ENCODE measurements at places on chromosomes 12 and 14.

- H3K27ac ChIP-seq: peak overlapping the region; percentile 97
- DNase-seq: no peak
- H3K4me3 ChIP-seq: peak overlapping the region; percentile 99
- H3K4me1 ChIP-seq: peaks cover 45% of the 10 kb centered on the region
Measured at GRCh38 chr12:49567302-49567610, 686 bp downstream of the MCRS1 start.

DNA sequence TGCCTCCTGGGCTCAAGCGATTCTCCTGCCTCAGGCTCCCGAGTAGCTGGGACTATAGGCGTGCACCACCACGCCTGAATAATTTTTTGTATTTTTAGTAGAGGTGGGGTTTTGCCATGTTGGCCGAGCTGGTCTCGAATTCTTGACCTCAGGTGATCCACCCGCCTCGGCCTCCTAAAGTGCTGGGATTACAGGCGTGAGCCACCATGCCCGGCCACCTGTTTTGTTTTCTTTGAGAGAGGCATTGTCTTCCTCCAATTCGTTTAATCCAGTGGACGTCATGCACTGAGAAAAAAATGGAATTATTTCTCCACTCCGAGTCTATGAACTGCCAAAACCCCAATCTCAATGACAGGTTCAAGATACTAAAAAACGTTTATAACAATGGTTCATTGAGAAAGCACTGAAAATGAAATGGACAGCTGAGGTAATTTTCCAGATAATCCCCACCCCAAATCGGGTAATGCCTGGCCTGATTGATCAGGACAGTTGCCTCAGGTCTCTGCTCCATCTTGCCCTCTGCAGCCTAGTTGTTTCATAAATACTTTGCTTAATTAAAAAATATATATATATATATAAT lies 132.7 kb upstream of the PARP11 start:
- DNase-seq: no peak
- no peaks in the 10 kb centered on the region for H3K36me3 ChIP-seq
- H3K27me3 ChIP-seq: peaks cover 16% of the 10 kb centered on the region
- no peak overlapping the region for H3K4me3 ChIP-seq
- no peak overlapping the region for H3K27ac ChIP-seq

GRCh38 chr12:9810671-9811070 lies 16.6 kb upstream of the KLRF1 start:
- no peaks in the 10 kb centered on the region for H3K36me3 ChIP-seq
- no peak overlapping the region for H3K4me3 ChIP-seq
- peaks cover 14% of the 10 kb centered on the region for H3K4me1 ChIP-seq
- DNase-seq: no peak
- H3K27me3 ChIP-seq: peaks cover 26% of the 10 kb centered on the region

DNA sequence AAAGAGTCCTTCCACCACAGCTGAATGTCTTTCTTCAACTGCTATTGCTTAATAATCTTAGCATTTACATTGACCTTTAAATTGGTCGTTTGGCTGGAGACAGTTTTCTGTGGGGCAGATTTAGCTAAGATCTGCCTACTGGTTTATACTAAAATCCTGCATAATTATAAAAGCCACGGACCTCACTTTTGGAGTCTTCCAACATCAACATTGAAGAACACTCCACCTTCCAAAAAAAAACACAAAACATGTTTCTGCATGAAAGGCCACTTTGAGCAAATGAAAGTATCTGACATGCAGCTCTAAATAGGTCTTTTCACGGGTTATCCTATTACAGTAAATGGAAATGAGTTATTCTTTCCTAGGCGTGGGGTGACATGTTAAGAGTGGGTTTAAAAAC lies 57.0 kb upstream of the KRR1 start:
- H3K27ac ChIP-seq: no peak overlapping the region
- H3K4me3 ChIP-seq: no peak overlapping the region
- peaks cover 17% of the 10 kb centered on the region for H3K27me3 ChIP-seq
- no peak for DNase-seq
- no peaks in the 10 kb centered on the region for H3K4me1 ChIP-seq

DNA sequence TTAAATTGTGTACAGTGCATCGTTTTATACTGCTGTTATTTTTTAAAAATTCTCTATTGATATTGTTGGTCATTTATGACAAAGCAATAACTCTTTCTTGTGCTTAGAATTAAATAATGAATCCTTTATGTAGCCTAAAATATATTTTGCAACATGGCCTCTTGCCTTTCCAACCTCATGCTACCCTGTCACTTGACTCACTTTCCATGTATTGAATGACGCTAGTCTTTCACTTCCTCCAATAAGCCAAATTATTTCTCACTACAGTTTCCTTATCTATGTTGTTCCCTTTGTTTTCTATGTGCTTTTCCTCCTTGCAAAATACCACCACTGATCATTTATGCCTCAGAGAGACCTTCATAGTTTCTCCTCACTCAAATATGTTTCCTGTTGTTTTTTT lies 16.3 kb upstream of the EPYC start:
- H3K27ac ChIP-seq: no peak overlapping the region
- H3K36me3 ChIP-seq: no peaks in the 10 kb centered on the region
- no peak overlapping the region for H3K4me3 ChIP-seq

DNA sequence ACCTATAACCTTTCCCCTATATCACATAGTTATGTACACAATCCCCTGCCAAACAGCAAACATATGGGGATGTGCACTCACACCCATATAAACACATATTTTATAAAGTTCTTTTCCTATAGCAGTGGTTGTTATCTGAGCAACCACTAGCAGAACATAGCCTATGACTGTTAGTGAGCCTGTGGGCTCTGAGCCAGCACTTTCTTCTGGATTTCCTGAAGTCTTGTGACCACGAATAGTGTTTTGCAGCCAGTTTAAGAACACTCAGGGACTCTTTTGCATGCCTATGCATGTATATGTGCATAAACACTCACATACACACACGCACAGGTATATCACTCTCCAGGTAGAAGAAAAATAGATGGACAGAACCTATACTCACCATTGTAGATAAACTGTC lies 17.1 kb downstream of the TESPA1 start:
- peak overlapping the region; percentile 51 for H3K4me3 ChIP-seq
- H3K27ac ChIP-seq: peak overlapping the region; percentile 66
- H3K4me1 ChIP-seq: peaks cover 23% of the 10 kb centered on the region
- no peaks in the 10 kb centered on the region for H3K27me3 ChIP-seq
- peaks cover 40% of the 10 kb centered on the region for H3K36me3 ChIP-seq

DNA sequence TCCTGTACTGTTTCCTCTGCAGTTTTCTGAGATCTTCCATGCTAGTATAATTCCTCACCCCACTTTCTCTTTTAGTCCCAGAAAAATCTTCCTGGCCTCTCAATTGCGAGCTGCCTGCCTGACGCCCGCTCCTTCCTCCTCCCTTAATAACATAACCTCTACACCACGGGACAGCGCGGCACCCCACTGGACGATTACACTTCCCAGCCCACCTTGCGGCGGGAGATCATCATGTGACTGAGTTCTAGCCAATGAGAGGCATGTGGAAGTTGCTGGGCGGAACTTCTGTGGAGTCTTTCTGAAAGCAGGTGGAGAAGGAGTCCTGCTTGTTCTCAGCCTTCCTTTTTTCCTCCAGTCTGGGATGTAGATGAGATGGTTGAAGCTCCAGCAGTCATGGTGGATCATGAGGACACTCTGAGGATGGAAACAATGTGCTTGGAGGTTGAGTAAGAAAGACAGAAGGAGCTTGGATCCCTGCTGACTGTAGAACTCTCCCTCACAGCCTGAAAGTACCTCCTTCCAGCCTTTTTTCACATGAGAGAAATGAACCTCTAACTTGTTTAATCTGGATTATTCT lies 133.6 kb upstream of the VRK1 start:
- peaks cover 87% of the 10 kb centered on the region for H3K27me3 ChIP-seq
- no peak for DNase-seq
- no peaks in the 10 kb centered on the region for H3K36me3 ChIP-seq
- H3K4me1 ChIP-seq: no peaks in the 10 kb centered on the region
- no peak overlapping the region for H3K4me3 ChIP-seq

GRCh38 chr12:14418451-14418890 lies 53.0 kb downstream of the ATF7IP start:
- H3K27me3 ChIP-seq: no peaks in the 10 kb centered on the region
- no peak for DNase-seq
- H3K4me3 ChIP-seq: peak overlapping the region; percentile 15
- peaks cover 7% of the 10 kb centered on the region for H3K36me3 ChIP-seq
- H3K4me1 ChIP-seq: peaks cover 32% of the 10 kb centered on the region
- H3K27ac ChIP-seq: no peak overlapping the region

- no peaks in the 10 kb centered on the region for H3K36me3 ChIP-seq
- no peak overlapping the region for H3K27ac ChIP-seq
- no peak for DNase-seq
- H3K4me1 ChIP-seq: peaks cover 9% of the 10 kb centered on the region
Measured at GRCh38 chr12:28578361-28578760, 388.1 kb downstream of the CCDC91 start.

DNA sequence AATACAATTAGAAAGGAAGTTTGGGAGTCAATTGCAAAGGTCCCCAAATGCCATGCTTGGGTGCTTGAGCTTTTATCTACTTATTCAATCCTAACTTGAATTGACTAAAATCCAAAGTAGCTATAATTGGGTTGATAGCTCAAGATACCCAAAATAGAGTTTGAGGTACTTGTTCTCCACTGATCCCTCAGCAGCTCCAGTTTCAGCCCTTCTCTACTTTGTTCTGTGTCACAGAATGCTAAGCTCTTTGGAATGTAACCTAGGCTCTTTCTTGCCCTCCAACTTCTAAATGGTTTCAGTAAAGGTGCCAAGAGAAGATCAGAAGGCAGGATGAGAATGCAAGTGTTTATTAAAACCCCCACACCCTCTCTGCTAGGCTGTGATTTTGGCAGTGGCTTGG lies 251.4 kb upstream of the CLEC14A start:
- no peak overlapping the region for H3K4me3 ChIP-seq
- no peaks in the 10 kb centered on the region for H3K27me3 ChIP-seq
- DNase-seq: no peak
- no peaks in the 10 kb centered on the region for H3K4me1 ChIP-seq

- no peak overlapping the region for H3K4me3 ChIP-seq
- no peak for DNase-seq
- H3K36me3 ChIP-seq: no peaks in the 10 kb centered on the region
- H3K27ac ChIP-seq: no peak overlapping the region
- no peaks in the 10 kb centered on the region for H3K27me3 ChIP-seq
Measured at GRCh38 chr12:71160585-71160984, 2.8 kb upstream of the TSPAN8 start.

DNA sequence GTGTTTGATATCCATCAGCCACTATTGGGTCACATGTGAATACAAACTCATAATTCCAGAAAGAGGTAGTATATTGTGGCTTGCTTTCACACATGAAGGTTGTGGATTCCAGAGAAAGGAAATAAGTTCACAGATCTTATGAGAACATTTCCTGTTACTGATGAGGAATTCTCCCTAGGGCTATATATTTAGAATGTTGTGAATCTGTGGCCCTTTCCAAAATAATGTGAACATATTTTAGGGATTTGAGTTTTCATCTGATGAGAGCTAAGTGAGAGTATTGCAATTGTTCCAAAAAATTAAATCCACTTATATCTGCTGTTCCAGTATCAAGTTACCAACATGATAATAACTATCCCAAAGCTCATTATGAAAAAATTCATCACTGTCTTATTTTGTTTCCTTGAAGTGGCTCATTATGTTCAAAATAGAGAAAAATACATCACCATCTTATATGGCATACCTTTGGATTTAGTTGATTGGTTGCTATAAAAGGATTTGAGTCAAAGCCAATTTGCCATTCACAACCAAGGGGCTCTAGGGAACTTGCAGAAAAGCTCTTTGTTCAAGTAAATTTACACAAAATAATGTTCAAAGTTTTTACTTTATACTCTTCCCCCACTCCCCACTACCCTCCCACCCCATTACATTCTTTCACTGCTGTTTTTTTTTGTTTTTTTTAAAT lies 76.3 kb downstream of the MYRFL start:
- DNase-seq: no peak
- H3K27me3 ChIP-seq: no peaks in the 10 kb centered on the region
- H3K27ac ChIP-seq: no peak overlapping the region

- H3K36me3 ChIP-seq: peaks cover 19% of the 10 kb centered on the region
- no peak overlapping the region for H3K4me3 ChIP-seq
- no peaks in the 10 kb centered on the region for H3K4me1 ChIP-seq
- H3K27me3 ChIP-seq: no peaks in the 10 kb centered on the region
- no peak for DNase-seq
Measured at GRCh38 chr12:3644104-3644503, 108.8 kb downstream of the CRACR2A start.

GRCh38 chr12:99027461-99027860 lies 382.4 kb downstream of the APAF1 start:
- no peak for DNase-seq
- peaks cover 14% of the 10 kb centered on the region for H3K27me3 ChIP-seq
- H3K36me3 ChIP-seq: no peaks in the 10 kb centered on the region
- no peak overlapping the region for H3K27ac ChIP-seq
- no peaks in the 10 kb centered on the region for H3K4me1 ChIP-seq
- no peak overlapping the region for H3K4me3 ChIP-seq

- H3K4me1 ChIP-seq: peaks cover 16% of the 10 kb centered on the region
- H3K36me3 ChIP-seq: peaks cover 3% of the 10 kb centered on the region
- H3K27ac ChIP-seq: no peak overlapping the region
- H3K4me3 ChIP-seq: peak overlapping the region; percentile 85
- H3K27me3 ChIP-seq: peaks cover 35% of the 10 kb centered on the region
Measured at GRCh38 chr14:105168979-105169507, 467 bp upstream of the JAG2 start.

- no peak overlapping the region for H3K4me3 ChIP-seq
- H3K27ac ChIP-seq: no peak overlapping the region
- no peaks in the 10 kb centered on the region for H3K4me1 ChIP-seq
- no peak for DNase-seq
- no peaks in the 10 kb centered on the region for H3K36me3 ChIP-seq
Measured at GRCh38 chr12:12686925-12687324, 9.1 kb downstream of the GPR19 start.

DNA sequence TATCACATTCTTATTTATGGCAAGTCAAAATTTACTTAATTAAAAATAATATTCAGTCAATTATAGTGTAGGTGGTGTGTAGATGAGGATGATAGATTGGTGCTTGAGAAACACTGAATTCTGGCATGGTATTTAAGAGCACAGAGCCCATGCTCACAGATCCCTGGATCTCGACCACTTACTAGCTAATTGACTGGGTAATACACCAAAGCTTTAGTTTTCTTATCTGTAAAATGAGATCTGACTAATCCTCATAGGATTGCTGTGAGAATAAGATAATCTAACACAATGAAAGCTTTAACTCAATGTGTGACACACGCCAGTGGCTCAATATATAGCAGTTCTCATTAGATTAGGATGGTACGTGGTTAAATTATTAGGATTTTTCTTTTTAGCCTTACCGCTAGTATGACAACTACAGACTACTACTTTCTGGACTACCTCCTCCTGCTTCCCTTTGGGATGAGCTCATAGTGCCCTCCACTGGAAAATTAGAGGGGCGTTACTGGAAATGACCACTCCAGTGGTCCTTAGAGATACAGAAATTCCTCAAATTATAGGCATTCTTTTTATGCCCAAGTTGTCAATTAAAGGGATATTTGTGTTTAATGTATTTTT lies 482.8 kb upstream of the TBX3 start:
- H3K4me1 ChIP-seq: no peaks in the 10 kb centered on the region
- DNase-seq: no peak
- no peak overlapping the region for H3K27ac ChIP-seq

- DNase-seq: no peak
- H3K27ac ChIP-seq: no peak overlapping the region
- H3K4me3 ChIP-seq: no peak overlapping the region
- H3K36me3 ChIP-seq: no peaks in the 10 kb centered on the region
- no peaks in the 10 kb centered on the region for H3K27me3 ChIP-seq
Measured at GRCh38 chr14:47763188-47763854, 87.9 kb upstream of the MDGA2 start.

- no peak overlapping the region for H3K27ac ChIP-seq
- H3K4me3 ChIP-seq: no peak overlapping the region
- peaks cover 11% of the 10 kb centered on the region for H3K27me3 ChIP-seq
- H3K4me1 ChIP-seq: no peaks in the 10 kb centered on the region
Measured at GRCh38 chr12:24425601-24425970, 476.1 kb upstream of the SOX5 start.
